Right atrium auricular region (tissue), 2 donors: ENCODE measurements at places on chromosomes 2 and 18. TPM values are rescaled to one million over a fixed set of nuclear protein-coding genes. Genes with fewer than 3 reads are reported as not detected.

MLPH gene
- total RNA-seq, result 27.1 TPM

C2orf92 gene
- 3.0 TPM for total RNA-seq

NGEF gene
- 4.8 TPM for total RNA-seq

AQP12A gene
- total RNA-seq, result not detected

RAX gene
- not detected for total RNA-seq

C2orf80 gene
- total RNA-seq, result not detected

AGXT gene
- not detected for total RNA-seq

COL6A3 gene
- total RNA-seq, result 61.6 TPM

MARCO gene
- 1.6 TPM for total RNA-seq

- no peak overlapping the region for H3K27ac ChIP-seq
- DNase-seq, result no peak
- H3K36me3 ChIP-seq, result no peaks in the 10 kb centered on the region
- H3K27me3 ChIP-seq, result no peaks in the 10 kb centered on the region
These were observed 304.9 kb downstream of the DSEL start for GRCh38 chr18:67211646-67212045.

- DNase-seq, result no peak
- H3K36me3 ChIP-seq, result no peaks in the 10 kb centered on the region
- no peak overlapping the region for H3K27ac ChIP-seq
- H3K4me1 ChIP-seq, result no peaks in the 10 kb centered on the region
- H3K27me3 ChIP-seq, result no peaks in the 10 kb centered on the region
These were observed 56.7 kb downstream of the CCDC74A start for GRCh38 chr2:131584380-131584779.

GRCh38 chr2:37526856-37527255, 144.6 kb downstream of the CDC42EP3 start:
- no peak overlapping the region for H3K27ac ChIP-seq
- no peaks in the 10 kb centered on the region for H3K4me1 ChIP-seq
- no peaks in the 10 kb centered on the region for H3K27me3 ChIP-seq
- H3K36me3 ChIP-seq, result no peaks in the 10 kb centered on the region
- H3K4me3 ChIP-seq, result no peak overlapping the region
- DNase-seq, result no peak

- no peak overlapping the region for H3K4me3 ChIP-seq
- H3K27ac ChIP-seq, result peak overlapping the region; percentile 58
- H3K4me1 ChIP-seq, result peaks cover 25% of the 10 kb centered on the region
These were observed 62.0 kb upstream of the FZD7 start for GRCh38 chr2:201971531-201972228.

DNA sequence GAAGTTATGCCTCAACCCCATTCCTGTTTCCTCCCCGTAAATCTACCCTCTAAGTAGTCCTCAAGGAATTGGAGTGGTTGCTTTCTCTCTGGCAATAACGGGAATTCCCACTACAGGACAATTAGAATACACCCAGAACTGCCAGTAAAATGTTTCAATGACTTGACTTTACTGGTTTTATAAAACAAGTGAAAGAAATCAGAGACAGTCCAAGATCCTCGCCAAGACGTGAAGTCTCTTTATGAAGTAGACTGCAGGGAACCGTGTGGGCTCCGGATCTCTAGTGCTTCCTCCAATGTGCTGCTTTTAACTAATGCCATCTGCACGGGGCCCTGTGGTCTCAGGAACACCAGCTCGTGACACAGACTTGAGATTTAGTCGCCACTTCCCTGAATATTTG, 101.4 kb downstream of the CPO start:
- no peak for DNase-seq
- H3K4me3 ChIP-seq, result no peak overlapping the region
- H3K4me1 ChIP-seq, result no peaks in the 10 kb centered on the region
- H3K36me3 ChIP-seq, result no peaks in the 10 kb centered on the region
- no peaks in the 10 kb centered on the region for H3K27me3 ChIP-seq

DNA sequence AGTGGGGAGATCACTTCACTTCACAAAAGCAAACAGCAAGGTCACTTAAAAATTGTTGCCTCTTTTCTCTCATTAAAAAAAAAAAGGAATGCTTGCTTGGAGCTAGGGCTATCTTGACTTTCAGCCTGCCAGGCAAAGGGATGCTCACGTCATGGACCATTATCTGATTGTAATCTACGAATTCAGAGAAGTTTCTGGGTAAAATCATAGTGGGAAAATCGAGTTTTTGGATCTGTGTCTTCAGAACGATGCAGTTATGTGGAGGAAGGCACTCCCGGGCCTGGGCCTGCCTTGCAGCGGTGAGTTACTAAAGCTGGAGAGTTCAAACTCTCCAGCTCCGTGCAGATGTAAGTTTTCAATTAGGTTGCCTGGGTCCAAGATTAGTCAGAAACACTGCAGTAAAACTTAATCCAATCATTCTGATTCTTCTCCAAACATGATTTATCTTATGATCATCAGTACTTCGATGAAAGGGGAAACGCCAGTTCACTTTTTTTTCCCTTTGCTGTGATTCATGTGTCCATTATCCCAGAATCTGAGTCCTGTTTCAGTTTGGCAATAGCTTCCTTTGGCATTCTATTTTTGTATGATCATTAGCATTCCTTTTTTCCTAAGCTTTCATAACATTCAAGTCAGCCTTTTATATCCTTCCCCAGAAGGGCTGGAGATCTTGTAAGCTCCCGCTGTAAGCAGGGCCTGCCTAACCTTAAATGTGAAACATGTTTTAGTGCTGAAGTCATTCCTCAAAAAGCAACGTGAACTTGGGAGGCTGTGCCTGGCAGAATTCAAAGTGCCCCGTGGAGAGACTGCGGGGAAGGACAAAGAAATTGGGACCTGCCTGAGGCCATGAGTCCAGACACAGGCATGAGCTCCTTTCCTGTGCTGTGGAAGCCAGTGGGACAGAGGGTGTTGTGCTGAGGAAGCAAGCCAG, 119.3 kb upstream of the TWIST2 start:
- H3K36me3 ChIP-seq, result no peaks in the 10 kb centered on the region
- H3K27me3 ChIP-seq, result no peaks in the 10 kb centered on the region
- peaks cover 7% of the 10 kb centered on the region for H3K4me1 ChIP-seq
- peak; percentile 70 for DNase-seq
- peak overlapping the region; percentile 67 for H3K27ac ChIP-seq

GRCh38 chr2:8171608-8172007, 510.2 kb upstream of the ID2 start:
- no peak overlapping the region for H3K27ac ChIP-seq
- no peaks in the 10 kb centered on the region for H3K36me3 ChIP-seq
- DNase-seq, result no peak

GRCh38 chr2:133867166-133867565, 298.9 kb upstream of the NCKAP5 start:
- DNase-seq, result no peak
- H3K27ac ChIP-seq, result no peak overlapping the region
- no peaks in the 10 kb centered on the region for H3K36me3 ChIP-seq

DNA sequence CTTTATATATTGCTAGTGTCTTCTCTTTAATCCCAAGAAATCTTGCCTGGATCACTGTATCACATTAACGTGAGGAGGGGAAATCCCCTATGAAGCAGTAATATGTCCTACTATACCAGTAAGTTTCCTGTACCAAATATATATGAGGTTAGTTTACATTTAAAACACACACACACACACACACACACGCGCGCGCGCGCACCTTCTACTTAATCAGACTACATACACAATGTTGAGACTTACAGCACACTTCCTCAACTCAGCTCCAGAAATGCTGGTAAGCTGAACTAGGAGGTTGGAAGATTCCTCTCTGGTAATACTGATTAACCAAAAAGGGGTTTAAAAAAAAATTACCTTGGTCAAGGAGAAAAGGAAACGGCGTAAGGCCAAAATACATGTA, 49.3 kb downstream of the USP34 start:
- no peak overlapping the region for H3K4me3 ChIP-seq
- no peak overlapping the region for H3K27ac ChIP-seq
- H3K4me1 ChIP-seq, result peaks cover 44% of the 10 kb centered on the region
- DNase-seq, result no peak

DNA sequence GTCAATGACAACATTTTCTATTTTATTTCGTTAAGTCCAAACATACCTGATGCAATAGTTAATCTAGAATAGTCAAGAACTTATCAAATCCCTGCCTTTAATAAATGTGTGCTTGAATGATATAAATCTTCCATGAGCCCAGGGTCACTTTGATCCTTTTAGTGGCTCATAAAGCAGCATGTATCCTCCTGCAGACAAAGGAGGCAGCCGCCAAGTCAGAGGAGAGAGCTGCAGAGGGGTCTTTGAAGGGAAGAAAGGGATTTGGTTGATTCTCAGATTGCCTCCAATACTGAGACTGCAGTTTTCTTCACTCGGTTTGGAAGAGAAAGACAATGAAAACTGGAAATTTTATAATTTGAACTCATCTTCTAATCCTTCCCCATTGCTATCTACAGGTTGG, 378.4 kb upstream of the PIK3C3 start:
- no peaks in the 10 kb centered on the region for H3K4me1 ChIP-seq
- H3K4me3 ChIP-seq, result no peak overlapping the region
- no peak for DNase-seq
- no peaks in the 10 kb centered on the region for H3K36me3 ChIP-seq
- no peaks in the 10 kb centered on the region for H3K27me3 ChIP-seq

GRCh38 chr18:52090005-52090404, 250.0 kb upstream of the DCC start:
- no peak overlapping the region for H3K4me3 ChIP-seq
- no peaks in the 10 kb centered on the region for H3K4me1 ChIP-seq
- no peak for DNase-seq
- H3K27ac ChIP-seq, result no peak overlapping the region

- H3K36me3 ChIP-seq, result no peaks in the 10 kb centered on the region
- H3K27me3 ChIP-seq, result no peaks in the 10 kb centered on the region
- peak; percentile 79 for DNase-seq
- H3K4me3 ChIP-seq, result no peak overlapping the region
These were observed 85.3 kb upstream of the RAB27B start for GRCh38 chr18:54742659-54743604.

GRCh38 chr18:59788791-59789106, 91.5 kb upstream of the CCBE1 start:
- DNase-seq, result no peak
- no peak overlapping the region for H3K27ac ChIP-seq
- no peaks in the 10 kb centered on the region for H3K36me3 ChIP-seq
- H3K4me3 ChIP-seq, result no peak overlapping the region

- no peak overlapping the region for H3K4me3 ChIP-seq
- no peak for DNase-seq
- no peak overlapping the region for H3K27ac ChIP-seq
These were observed 57.8 kb downstream of the C2orf76 start for GRCh38 chr2:119308793-119309330.

GRCh38 chr2:223114170-223114569, 62.2 kb downstream of the KCNE4 start:
- no peaks in the 10 kb centered on the region for H3K4me1 ChIP-seq
- H3K27me3 ChIP-seq, result no peaks in the 10 kb centered on the region
- no peak overlapping the region for H3K27ac ChIP-seq
- H3K4me3 ChIP-seq, result no peak overlapping the region
- no peaks in the 10 kb centered on the region for H3K36me3 ChIP-seq
- DNase-seq, result no peak

DNA sequence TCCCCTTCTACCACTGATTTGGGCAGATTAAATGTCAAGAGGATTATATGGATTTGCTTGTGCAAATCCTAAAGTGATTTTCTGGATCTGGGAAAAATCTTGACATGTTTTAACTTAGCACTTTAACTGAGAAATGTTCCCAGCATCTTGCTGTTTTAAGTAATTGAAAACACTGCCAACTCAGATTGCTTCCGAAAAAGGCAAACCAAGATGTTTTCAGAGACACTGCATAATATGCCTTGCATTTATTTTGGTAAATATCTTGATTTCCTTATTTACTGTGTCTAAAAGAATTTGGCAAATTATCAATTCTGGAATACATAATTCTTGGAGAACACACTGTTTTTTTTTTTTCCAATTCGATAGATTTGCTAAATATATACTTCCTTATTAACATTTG, 385.0 kb upstream of the FAM98A start:
- no peak overlapping the region for H3K27ac ChIP-seq
- no peak overlapping the region for H3K4me3 ChIP-seq
- no peak for DNase-seq
- H3K27me3 ChIP-seq, result no peaks in the 10 kb centered on the region

DNA sequence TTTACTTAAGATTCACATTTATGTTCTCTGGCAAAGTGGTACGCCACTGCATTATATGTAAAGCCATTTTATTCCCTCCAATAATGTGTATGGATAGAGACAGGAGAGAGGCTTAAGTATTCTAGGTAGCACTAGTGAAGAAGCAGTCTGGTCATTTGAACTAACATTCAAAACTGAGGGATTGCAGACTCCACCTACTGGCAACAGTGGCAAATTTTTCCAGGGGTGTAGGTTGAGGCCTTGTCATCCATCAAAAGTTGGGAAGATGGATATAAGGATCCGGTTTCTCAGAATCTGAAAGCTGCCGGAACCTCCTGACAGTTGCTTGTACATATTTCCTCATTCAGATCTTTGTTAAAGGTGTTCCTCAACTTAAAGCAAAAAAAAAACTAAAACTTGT, 465.5 kb upstream of the FSHR start:
- H3K4me1 ChIP-seq, result no peaks in the 10 kb centered on the region
- no peak overlapping the region for H3K27ac ChIP-seq
- H3K36me3 ChIP-seq, result no peaks in the 10 kb centered on the region
- no peak for DNase-seq

DNA sequence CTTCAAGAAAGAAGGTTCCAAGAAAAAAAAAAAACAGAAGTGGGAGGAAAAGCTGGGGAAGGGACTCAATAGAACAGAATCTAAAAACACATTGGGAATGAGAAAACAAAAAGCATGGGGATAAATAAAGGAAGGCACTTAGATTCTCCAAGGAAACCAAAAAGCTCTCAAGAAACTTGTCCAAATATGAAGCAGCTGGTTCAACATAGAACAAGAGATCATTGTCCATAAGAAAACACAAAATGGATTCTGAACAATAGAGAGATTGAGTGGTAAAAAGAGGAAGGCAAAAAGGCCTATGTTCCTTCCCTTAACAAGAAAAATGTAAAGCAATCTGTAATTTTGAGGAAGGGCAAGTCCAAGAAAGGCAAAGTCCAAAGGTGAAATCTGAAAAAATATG, 32.9 kb upstream of the ALK start:
- no peak for DNase-seq
- no peaks in the 10 kb centered on the region for H3K4me1 ChIP-seq
- H3K27me3 ChIP-seq, result no peaks in the 10 kb centered on the region
- H3K36me3 ChIP-seq, result no peaks in the 10 kb centered on the region
- H3K27ac ChIP-seq, result no peak overlapping the region
- H3K4me3 ChIP-seq, result no peak overlapping the region

- H3K27me3 ChIP-seq, result no peaks in the 10 kb centered on the region
- no peaks in the 10 kb centered on the region for H3K4me1 ChIP-seq
- H3K36me3 ChIP-seq, result no peaks in the 10 kb centered on the region
- DNase-seq, result no peak
- H3K27ac ChIP-seq, result no peak overlapping the region
These were observed 5.2 kb downstream of the TTC39C start for GRCh38 chr18:24019641-24020331.

- H3K36me3 ChIP-seq, result no peaks in the 10 kb centered on the region
- no peaks in the 10 kb centered on the region for H3K4me1 ChIP-seq
- no peak overlapping the region for H3K4me3 ChIP-seq
- no peaks in the 10 kb centered on the region for H3K27me3 ChIP-seq
These were observed 109.6 kb downstream of the LAMA3 start for GRCh38 chr18:23798824-23799223.

GRCh38 chr2:108935271-108935741, 53.7 kb downstream of the EDAR start:
- H3K27ac ChIP-seq, result no peak overlapping the region
- no peak overlapping the region for H3K4me3 ChIP-seq
- H3K36me3 ChIP-seq, result no peaks in the 10 kb centered on the region

- H3K36me3 ChIP-seq, result no peaks in the 10 kb centered on the region
- no peak for DNase-seq
- no peak overlapping the region for H3K27ac ChIP-seq
These were observed 66.2 kb downstream of the CD28 start for GRCh38 chr2:203772456-203773165.
